ENCODE measurements at places on chromosomes 3 and 15.
A peak's percentile ranks its signal among the peaks of the same experiment; 100 is the strongest.

- DNase-seq = peak; percentile 62
These were observed at the start of gene ACTRT3 for GRCh38 chr3:169769287-169770181. ACTRT3 (minus strand) TSS chr3:169769561; CDS start chr3:169769520, 41 bp downstream.

DNA sequence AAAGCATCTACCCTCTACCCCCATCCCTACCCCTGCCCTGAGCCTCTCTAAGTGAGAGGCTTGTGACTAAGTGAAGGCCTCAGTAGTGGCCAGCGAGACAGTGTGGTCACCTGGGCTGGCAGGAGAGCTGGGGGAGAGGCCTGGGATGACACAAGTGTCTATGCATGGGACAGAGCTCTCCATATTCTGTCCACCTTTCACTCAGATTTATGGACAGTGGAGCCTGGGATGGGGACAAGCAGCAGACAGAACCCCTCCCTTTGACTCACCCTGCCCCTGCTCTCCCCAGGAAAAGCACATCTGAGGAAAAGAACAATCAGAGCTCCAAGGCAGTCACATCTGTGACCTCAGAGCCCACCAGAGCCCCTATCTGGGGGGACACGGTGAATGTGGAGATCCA, 26.0 kb downstream of the CCDC33 start:
- no peak for DNase-seq

GRCh38 chr15:76337059-76337695, 604 bp downstream of the ISL2 start:
- DNase-seq = no peak

DNA sequence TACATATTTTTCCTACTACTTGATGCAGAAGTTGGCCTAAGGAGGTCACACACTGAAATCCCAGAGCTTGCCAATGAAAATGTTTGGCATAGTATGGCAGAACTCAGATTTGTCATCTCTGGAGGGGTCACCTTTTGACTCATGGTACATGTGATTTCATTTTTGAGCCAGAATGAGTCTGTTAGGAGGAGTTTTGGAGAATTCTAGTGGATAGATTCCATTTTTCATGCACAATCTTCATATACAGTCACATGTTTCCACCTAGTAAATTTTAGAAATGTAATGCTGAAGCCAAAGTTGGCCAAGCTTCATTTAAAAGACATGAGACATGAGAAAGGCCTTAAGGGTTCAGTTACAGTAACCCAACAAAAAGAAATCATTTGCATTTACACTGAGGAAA, 97.8 kb upstream of the IGSF10 start:
- no peak for DNase-seq

- no peak for DNase-seq
These were observed 2.6 kb downstream of the LRRC3B start for GRCh38 chr3:26625187-26625586.

- no peak for DNase-seq
These were observed 77.8 kb downstream of the VGLL3 start for GRCh38 chr3:86913160-86913559.

- DNase-seq = no peak
These were observed 649.2 kb downstream of the TUSC7 start for GRCh38 chr3:117358717-117359314.

GRCh38 chr3:190031887-190032752, 88.6 kb downstream of the P3H2 start:
- DNase-seq = no peak

GRCh38 chr3:33668618-33669017, 49.4 kb downstream of the CLASP2 start:
- DNase-seq = no peak

- DNase-seq = peak; percentile 7
These were observed 534.5 kb upstream of the KCNMB2 start for GRCh38 chr3:178001670-178002101.

GRCh38 chr3:64798316-64798715, 110.5 kb upstream of the ADAMTS9 start:
- DNase-seq = no peak

DNA sequence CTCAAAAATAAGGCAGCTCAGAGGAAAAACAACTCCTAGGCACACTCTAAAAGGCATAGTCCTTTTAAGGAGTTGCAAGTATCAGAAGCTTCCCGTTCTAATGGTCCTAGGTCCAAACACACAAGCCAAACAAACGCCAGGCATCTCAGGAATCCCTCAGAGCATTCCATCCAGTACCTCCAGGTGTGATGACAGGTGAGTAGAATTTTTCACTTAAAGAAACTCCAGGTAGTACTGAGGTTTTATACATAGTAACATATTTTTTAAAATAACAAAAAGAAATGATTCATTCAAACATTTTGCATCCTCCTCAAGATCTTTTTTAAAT, 1092.3 kb downstream of the TUSC7 start:
- DNase-seq = no peak

GRCh38 chr3:128547368-128547987, 54.5 kb upstream of the GATA2 start:
- no peak for DNase-seq

GRCh38 chr3:108099679-108100428, 9.0 kb upstream of the CD47 start:
- no peak for DNase-seq

DNA sequence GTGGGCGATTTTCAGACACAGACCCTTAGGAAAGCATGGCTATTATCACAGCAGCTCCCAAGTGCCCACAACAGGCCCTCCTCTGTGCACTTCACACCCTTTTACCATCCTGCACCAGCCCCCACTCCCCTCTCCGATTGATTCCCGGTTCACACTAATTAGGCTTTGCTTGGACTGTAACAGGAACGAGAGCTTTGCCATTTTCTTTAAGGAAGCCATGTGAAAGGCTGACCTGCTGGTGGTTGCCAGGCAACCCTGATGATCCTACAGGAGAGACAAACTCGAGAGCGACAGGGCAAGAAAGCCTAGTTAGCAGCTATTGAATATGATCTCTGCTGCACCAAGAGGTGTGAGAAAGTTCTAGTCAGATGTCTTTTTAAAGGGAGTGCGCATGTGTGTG, 28.2 kb upstream of the DET1 start:
- DNase-seq = no peak

GRCh38 chr3:161403251-161403650, 31.9 kb upstream of the SPTSSB start:
- no peak for DNase-seq

GRCh38 chr3:170038434-170039110, 777 bp downstream of the GPR160 start:
- peak; percentile 34 for DNase-seq

DNA sequence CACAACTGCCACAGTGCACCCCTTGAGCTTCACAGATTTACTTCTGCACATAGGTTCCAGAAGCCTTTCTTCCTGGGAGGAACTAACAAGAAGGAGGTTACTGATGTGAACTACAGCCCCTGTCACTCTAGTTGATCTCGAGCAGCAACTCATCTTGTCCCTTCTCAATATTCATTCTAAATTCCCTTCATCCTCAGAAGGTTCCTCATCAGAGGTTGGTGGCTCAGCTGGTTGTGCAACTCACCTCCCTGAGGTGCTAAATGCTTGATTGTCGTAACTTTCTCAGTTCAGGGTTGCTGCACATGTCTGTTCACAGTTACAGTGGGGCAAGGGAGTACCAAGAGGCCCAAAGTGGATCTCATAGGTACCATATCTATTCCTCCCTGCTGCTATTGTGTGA, 5.7 kb upstream of the A4GNT start:
- no peak for DNase-seq

GRCh38 chr3:47419083-47420043, 38.5 kb downstream of the PTPN23 start:
- DNase-seq = no peak

- no peak for DNase-seq
These were observed 265.9 kb downstream of the CD47 start for GRCh38 chr3:107824822-107825371.

DNA sequence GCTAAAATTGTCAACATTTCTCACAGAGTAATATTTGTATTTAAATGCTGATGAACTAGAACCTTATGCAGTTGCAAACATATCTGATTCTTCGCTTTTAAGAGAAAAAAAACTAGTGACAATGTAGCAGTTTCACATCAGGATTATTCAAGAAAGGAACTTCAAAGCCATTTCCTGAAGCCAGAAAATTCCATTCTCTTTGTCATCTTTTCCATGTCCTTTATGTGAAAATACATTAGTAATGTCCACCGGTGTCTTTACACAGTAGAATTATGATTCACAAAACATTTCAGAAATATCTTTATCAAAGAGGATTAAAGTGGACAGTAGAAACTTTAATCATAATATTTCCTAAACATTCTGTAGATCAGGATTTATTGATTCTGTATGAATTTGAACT, 12.7 kb upstream of the LXN start:
- DNase-seq = no peak

GRCh38 chr3:113086560-113087461, 96.0 kb downstream of the GTPBP8 start:
- DNase-seq = no peak

GRCh38 chr3:59433546-59433945, 383.7 kb upstream of the CFAP20DC start:
- no peak for DNase-seq

Measured in stimulated activated CD4-positive, alpha-beta T cell treated with anti-CD3 and anti-CD28 coated beads, Interleukin-4, amount 100 ng/mL, for 1 hour (primary cell).